Tracheal epithelial cell (primary cell): ENCODE measurements at places on chromosomes 6 and 20. TPM values are rescaled to one million over a fixed set of nuclear protein-coding genes. Genes with fewer than 3 reads are reported as not detected.

The SLC17A9 gene
- 0.43 and 2.4 TPM in 2 replicates for total RNA-seq

The DNAAF9 gene
- total RNA-seq = 6.8 and 7.2 TPM in 2 replicates

The MUC22 gene
- not detected in 2 replicates for total RNA-seq

The GSTA1 gene
- total RNA-seq = 0.48 TPM in 1 of 2 replicates, not detected in the other

The SNX5 gene
- 143 and 229 TPM in 2 replicates for total RNA-seq

The TCF21 gene
- under 0.01 TPM in 1 of 2 replicates, not detected in the other for total RNA-seq

The MYLK4 gene
- total RNA-seq = 0.21 and 0.24 TPM in 2 replicates

The CRISP2 gene
- not detected in 2 replicates for total RNA-seq

The SLC22A1 gene
- total RNA-seq = under 0.01 TPM in 1 of 2 replicates, not detected in the other

The TUBB2A gene
- total RNA-seq = 14.9 and 76.6 TPM in 2 replicates
